ENCODE measurements at places on chromosomes 2 and 18.

DNA sequence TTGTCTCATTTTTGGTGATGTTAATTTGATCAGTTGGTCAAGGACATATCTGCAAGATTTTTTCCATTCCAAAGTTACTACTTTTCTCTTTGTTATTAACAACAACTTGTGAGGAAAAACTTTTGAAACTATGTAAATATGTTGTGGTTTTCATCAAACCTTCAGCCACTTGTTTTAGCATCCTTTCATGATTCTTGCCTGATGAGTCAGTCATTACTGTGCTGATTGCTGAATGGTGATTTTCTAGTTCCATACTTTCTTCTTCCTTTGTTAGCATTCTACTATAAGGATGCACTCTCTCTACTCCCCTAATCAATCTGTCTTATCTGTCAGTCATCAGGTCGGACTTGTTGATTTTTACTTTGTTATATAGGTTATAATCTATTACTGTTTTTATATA lies 10.9 kb downstream of the TMEM87B start:
- DNase-seq: no peak

- DNase-seq: no peak
Measured at GRCh38 chr2:48089644-48090043, 183.3 kb upstream of the FBXO11 start.

DNA sequence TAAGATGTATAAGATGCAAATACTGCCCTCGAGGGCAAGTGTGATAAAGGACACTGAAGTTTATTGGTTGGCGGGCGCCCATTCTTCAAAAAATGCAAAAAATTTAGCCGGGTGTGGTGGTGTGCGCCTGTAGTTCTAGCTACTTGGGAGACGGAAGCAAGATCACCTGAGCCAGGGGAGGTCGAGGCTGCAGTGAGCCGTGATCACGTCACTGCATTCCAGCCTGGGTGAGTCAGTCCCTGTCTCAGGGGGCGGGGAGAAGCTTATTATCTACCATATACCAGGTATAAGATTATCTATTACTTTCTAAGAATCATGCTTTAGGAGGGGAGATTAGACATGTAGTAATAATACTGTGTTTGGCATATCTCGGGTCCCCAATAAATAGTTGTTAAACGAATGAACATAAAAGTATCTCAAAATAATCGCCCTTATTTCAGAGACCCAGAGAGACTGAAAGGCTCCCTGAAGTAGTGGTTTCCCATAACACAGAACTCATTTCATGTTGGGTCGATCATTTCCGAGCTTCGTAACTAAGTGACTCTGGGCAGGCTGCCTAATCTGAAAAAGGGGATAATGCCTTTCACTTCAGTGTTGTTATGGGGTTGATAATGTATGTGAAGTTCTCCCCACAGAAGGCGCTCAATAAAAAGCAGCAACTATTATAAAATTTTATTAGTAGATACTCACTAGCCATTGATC lies 1.2 kb upstream of the SELENOI start:
- DNase-seq: no peak

DNA sequence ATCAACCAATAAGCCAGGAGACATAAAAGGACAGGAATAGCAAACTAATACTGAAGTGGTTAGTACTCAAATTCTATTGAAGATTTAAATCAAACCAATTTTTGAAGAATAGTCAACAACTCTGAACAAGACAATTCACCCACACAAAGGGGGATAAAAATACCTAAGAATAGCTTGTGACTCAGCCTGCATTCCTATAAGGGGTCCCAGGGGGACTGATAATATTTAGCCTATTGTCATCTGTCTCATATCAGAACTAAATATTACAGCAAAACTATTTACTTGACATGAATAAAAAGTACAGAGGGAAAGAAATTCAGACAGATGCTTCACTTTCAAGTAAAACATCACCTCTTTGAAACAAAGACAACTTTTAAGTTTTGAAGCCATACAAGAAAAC lies 7.7 kb downstream of the ITSN2 start:
- no peak for DNase-seq

- DNase-seq: no peak
Measured at GRCh38 chr2:176483901-176484568, 214.8 kb downstream of the MTX2 start.

GRCh38 chr2:2667690-2668089 lies 336.6 kb upstream of the MYT1L start:
- no peak for DNase-seq
